ENCODE measurements at places on chromosomes 2 and 18.

DNA sequence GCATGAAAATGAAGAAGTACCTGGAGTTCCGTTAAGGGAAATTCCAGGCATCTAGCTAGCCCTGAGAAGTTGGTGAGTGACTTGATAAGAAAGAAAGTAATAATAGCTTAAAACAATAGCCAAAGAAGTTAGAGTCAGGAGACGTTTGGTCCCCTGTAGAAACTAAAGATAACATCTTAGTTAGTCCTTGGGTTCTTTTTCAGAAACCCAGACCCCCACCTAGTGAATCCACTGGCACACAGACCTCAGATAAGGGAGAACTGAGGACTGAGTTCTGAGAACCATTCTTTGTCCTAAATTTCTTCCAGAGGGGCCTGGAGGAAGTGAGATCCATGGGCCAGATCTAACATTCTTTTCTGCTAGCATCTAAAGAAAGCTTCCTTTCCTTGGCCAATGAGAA, 335.4 kb downstream of the SLC4A3 start:
- DNase-seq = no peak

DNA sequence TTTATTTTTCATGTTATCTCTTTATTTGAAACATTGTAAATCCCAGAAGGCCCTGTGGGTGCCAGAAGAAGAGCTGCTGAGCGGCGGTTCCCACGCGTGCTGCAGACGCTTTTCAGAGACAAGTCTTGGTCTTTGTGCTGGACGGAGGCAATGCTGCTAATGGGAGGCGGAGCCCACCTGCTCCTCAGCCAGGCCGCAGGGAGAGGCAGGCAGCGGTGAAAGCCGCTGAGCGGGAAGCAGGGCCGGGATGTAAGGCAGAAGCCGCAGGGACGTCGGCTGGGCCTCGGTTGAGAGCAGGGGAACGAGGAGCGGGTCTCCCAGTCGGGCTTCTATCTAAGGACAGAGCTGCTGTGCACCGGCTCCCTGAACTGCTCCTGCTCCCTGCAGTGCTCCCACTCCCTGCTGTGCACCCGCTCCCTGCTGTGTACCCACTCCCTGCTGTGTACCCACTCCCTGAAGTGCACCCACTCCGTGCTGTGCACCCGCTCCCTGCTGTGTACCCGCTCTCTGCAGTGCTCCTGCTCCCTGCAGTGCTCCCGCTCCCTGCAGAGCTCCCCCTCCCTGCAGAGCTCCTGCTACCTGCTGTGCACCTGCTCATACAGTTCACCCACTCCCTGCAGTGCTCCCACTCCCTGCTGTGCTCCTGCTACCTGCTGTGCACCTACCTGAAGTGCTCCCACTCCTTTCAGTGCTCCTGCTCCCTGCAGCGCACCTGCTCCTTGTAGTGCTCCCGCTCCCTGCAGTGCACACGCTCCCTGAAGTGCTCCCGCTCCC, 16.4 kb downstream of the TMEM18 start:
- no peak for DNase-seq

DNA sequence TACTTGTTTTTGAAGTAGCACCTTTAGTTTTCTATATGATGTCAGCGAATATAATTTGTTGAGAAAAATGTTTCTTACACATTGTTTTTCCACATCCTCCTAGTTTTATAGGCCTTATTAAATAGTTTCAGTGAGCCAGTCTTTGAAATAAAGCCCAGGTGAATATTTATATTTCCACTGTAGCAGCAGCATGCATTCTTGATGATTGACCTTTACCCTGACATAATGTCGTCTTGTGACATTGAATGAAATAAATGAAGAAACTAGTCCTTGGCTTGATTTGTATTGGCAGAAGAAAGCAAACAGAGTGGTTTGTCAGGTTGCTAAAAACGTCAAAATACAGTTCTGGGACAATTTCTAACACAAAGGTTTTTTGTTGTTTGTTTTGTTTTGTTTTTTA, 84.4 kb downstream of the EHBP1 start:
- DNase-seq = no peak

DNA sequence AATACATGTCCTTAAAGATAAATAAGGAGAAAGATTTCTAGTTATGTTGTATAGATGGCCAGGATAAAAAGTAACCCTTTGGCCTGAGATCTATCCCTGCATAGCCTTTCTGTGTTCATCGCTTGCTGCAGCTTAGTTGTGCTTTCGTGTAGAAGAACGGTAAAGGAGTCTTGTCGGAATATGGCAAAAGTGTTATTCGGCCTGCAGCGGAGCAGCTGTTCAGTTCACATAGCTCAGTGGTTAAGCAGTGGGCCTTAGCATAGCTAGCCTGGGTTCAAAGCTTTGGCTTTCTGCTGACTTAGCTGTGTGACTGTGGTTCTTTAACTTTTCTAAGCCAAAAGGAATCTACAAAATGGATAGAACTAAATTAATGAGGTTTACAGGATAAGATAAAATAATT, 55.4 kb downstream of the MALT1 start:
- DNase-seq = no peak

GRCh38 chr18:11266781-11267480, 117.6 kb upstream of the PIEZO2 start:
- DNase-seq = no peak
